ENCODE measurements at places on chromosomes 1 and 21.

- DNase-seq: peak; percentile 98
Measured at GRCh38 chr1:16217061-16217785, 4.8 kb upstream of the ARHGEF19 start.

DNA sequence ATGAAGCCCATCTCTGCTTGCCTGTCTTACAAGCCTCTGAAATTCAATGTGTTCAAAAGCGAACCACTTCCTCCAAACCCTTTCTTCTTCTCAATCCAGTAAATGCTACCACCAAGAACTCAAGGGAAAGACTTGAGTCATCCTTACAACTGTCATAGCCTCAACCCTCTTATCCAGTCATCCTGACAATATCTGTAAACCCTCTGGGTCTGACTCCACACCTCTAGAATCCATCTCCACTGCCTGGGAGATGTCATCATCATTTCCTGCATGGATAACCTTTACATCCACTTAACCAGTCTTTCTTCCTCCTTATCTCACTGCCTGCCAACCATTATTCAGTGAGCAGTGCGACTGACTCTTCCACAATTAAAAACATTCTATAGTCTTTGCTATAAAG, 441.1 kb downstream of the SETD4 start:
- DNase-seq: no peak

- DNase-seq: no peak
Measured at GRCh38 chr1:168719306-168720111, 9.5 kb downstream of the DPT start.

GRCh38 chr1:220880362-220880670, 1.1 kb downstream of the HLX start:
- no peak for DNase-seq

DNA sequence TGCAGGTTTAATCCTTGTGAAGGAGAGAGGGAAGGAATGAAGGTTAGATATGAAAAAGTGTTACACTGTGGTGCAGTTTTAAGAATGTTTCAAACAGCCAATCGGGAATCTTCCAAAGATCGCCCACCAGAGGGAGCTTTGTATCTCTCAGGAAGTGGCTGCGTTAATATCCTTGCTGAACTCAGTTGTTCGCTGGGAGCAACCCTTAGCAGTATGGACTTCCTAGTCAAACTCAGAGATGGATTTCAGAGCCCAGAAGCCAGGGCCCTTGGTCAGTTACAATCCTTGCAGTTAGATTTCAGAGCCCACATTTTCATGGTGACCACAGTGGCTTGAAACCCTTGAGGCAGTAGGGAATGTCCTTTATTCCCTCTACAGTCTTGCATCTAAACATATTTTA, 136.2 kb downstream of the NTNG1 start:
- DNase-seq: no peak

DNA sequence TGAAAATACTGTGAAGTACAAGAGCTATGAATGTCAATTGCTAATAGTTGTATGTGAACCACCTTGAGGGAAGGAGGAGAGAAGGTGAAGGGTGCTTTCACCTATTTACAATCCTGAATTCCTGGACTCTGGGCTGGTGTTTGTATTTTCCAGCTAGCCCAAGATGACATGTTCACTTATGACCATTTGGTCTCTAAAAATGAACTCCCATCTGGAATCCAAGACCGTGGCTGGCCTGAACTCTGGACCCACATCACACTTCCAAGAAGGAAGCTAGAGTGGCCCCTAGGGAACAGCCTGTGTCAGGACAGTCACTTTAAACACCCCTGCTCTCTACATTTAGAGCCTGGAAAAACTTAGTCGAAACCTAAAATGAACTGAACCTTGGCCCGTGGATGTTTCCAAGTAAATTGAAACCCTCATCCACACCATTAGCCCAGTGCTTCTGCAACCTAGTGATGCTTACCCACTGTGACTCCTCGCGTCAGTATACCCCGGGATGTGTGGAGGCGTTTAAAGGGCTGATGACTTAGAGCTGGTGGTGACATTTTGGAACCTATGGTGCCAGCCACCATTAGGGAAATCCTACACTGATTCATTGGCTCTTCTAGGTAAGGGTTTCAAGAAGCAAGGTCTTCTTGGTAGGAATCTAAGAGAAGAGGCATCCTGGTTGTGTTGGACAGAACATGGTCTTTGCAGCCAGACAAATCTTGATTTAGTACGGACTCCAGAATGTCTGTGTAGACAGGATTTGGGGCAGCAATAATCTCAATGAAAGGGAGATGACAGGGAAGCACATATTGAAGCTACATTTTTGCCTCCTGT, 171.5 kb upstream of the IRF2BP2 start:
- no peak for DNase-seq

GRCh38 chr1:212106286-212106792, 70.8 kb downstream of the DTL start:
- no peak for DNase-seq

DNA sequence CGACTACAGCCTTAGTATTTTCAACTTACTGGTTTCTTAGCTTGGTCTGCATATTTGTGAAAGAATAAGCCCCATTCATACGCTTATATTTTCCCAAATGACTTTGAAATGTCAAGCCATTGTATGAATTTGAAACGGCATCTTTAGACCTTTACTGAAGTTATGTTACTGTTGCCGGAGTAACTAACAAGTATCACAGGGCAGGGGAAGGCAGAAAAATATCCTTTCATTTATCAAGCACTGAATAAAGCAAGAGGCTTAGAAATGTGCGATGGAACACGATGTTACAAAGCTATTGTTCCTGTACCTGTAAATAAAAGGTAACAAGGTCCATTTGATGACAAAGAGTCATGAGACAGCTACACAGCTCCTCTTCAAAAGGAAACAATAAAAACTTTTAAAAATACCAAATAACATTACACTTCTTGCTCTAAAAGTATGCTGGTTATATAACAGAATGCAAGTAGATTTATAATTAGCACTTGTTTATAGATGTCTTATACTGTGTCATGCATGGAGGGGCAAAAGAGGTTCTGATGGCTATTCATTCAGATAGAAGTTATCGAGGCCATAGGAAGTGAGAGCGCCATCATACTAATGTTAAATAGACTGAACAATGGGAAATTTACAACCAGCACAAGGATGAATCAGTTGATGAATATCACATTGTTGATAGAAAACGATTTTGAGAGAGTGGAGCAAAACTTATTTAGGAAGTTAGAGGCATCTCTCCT, 322.6 kb downstream of the RGS7 start:
- DNase-seq: no peak

GRCh38 chr1:174021591-174022079, 522 bp downstream of the RC3H1 start:
- DNase-seq: no peak

DNA sequence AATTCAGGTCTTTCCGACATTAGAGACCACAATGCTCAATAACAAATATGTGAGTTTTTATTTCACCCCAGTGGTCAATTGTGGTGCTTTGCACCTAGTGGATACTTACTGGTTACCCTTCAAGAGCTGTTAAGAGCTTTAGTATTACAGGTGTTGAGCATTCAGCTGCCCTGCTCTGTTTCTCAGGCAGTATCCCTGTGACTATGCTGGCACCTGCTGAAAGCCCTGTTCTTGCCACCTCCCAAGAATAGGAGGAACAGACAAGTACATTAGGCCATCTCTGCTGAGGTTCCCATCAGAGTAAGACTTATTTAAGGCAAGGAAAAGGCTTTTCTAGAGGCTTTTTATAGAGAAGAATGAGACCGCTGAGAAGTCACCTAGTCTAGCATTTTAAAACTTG, 60.8 kb downstream of the NOS1AP start:
- DNase-seq: no peak

GRCh38 chr1:44693900-44694299, 19.4 kb downstream of the ARMH1 start:
- no peak for DNase-seq

DNA sequence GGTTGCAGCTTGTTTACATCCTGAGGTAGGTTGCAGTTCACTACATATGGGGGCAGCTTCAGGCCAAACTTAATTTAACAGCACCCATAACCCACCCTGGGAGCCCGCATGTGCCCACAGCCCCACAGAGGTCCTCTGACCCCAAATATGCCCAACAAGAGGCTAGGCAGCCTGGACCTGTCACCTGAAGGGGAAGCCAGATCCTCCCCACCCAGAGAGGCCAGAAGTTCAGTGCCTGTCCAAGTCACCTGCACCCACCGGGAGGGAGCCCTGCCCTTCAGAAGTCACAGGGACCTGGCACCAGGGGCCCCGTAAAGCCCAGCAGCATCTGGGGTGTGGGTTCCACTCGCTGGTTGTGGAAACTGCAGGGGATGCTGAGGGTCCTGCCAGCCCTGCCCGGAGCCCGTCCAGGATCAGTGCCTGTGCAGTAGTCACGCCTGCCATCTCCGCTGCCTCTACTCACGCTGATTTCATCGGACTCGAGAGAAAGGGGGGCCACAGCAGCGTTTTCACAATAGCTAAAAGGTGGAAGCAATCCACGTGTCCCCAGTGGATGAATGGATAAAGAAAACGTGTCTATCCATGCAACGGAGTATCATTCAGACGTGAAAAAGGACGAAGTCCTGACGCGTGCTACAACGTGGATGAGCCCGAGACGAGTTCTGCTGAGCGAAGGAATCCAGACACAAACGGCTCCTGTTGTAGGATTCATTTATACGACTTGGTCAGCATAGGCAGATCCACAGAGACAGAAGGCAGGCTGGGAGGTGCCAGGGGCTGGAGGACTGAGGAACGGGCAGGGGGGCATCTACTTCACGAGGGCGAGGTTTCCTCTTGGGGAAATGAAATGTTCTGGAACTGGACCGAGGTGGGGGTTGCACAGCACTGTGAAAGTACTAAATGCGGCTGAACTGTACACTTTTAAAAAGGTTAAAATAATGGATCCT, 33.9 kb upstream of the COL6A2 start:
- peak; percentile 15 for DNase-seq

DNA sequence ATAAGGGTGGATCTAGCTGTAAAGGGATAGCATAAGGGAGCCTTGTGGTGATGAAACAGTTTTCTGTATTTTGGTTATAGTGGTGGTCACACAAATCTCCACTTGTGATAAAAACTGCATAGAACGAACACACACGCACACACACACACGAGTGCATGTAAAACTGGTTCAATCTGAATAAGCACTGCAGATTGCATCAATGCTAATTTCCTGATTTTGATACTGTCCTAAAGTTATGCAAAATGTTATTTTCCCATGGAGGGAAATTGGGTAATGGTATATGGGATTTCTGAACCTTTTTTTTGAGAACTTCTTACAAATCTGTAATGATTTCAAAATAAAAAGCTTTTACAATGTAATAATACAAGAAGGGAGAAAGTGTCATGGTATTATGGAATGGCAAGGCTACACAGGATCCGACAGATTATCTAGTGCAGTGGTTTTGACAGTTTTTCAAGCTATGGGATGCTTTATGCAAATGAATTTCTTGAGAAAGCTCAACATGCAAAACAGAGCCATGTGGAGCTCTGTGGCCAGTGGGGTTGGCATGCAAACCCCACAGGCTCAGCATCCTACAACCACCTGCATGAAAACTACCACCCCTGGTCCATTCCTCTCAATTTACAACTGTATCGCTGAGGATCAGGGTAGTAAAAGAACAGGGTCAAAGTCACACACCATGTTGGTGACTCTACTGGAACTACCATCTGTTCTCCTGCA, 18.8 kb downstream of the SLC41A1 start:
- no peak for DNase-seq

DNA sequence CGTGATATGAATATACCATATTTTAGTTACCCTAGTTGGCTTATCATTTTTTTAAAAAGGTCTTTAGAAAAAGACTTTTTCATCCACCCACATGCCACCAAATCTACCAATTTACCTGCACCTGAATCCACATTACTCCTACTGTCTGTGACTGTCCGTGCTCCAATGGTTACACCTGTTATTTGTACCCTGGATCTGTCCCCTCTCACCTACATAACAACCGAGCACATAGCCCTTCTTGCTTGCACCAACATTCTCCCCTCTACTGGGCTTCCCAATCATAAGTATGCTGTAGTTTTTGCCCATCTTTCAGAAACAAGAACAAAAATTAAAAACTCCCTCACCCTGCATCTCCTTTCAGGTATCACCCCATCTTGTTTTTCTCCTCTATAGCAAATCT, 17.6 kb downstream of the SOD1 start:
- DNase-seq: no peak

DNA sequence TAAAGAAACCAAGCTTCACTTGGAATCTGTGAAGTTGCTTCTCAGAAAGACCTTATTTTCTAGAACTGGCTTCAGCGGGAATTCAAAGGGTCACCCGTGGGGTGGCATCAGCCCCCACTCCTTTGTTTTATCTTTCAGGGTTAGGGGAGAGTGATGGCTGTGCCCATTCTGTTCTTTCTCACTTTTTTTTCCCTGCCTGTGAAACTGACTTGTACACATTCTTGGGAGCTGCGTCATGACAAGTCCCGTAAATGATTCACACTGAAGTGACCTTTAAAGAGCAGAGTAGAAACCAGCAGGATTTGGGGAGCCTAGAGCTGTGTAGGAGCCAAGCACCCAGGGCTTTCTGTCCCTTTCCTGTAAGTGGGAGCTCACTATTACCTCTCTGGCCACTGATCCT, 43.8 kb downstream of the SLC44A3 start:
- peak; percentile 72 for DNase-seq

GRCh38 chr1:47201179-47201578, 11.3 kb upstream of the PDZK1IP1 start:
- no peak for DNase-seq

DNA sequence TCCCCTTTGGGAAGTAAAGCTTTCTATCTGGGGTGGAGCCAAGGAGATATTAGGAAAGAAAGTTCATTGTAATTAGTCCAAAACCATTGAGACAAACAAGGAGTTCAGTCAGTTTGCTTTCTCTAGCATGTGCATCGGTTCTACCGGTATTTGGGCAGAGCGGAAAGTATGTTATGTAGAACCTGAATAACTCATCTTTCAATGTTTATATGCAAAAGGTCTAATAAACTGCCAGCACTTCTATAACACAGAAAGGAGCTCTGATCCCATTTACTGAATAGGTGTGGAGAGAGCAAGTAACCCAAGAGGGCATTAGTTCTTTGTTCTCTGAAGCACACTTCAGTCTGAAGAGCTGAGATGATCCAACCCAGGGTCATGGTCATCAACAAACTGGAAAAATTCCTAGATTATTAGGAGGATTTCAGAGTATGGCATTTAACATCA, 3.5 kb downstream of the TGFB2 start:
- DNase-seq: no peak

DNA sequence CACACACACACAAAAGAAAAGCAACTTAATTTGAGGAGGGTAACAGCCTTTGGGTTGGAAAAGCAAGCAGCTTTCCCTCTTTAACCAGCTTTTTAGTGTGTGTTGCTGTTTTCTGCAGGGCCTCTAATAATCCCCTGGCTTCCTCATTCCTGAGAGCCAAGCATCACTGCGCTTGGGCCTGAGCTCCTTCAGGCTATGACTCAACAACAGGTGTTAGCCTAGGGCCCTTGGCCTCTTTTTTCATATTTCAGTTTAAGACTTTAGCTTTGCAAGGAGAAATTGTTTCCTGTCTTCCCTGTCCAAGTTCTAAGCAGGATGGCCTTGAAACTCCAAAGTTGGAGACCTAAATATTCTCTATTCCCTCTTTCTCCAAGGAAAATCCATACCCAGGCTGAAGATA, 26.2 kb upstream of the SNX27 start:
- peak; percentile 58 for DNase-seq

DNA sequence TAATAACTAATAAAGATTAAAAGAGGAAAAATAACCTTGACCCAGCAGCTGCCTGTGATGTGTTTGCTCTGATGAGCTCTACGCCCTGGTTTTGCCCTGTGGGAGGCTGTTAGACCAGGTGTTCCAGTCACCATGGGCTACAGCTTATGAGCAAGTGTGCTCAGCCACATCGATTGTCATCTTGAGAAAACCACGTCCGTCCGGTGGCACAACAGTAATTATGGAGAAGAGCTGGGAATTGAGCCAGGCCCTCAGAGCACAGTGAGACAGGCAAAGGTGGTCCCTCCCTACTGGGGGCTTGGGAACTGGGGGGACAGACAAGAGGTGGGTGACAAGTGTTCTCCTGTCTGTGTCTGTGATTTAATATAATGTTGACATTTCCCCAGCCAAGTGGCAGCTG, 420.5 kb downstream of the MATN1 start:
- no peak for DNase-seq
